GM23248 (cell line): ENCODE measurements at places on chromosomes 12 and 14. TPM values are rescaled to one million over a fixed set of nuclear protein-coding genes. Genes with fewer than 3 reads are reported as not detected.

GRCh38 chr12:101695706-101696105 is 1.7 kb upstream of the CHPT1 start:
- no peaks in the 10 kb centered on the region for H3K36me3 ChIP-seq
- H3K27ac ChIP-seq: no peak overlapping the region
- H3K4me3 ChIP-seq: no peak overlapping the region
- no peaks in the 10 kb centered on the region for H3K27me3 ChIP-seq
- DNase-seq: peak; percentile 50
- peaks cover 7% of the 10 kb centered on the region for H3K4me1 ChIP-seq

ARL6IP4 gene
- total RNA-seq: 118 and 150 TPM in 2 replicates

SLC6A15 gene
- total RNA-seq: 2.6 and 3.2 TPM in 2 replicates

TTC9 gene
- not detected in 2 replicates for total RNA-seq

NKX2-1 gene
- not detected in 2 replicates for total RNA-seq
